NCI-H226 (cell line): ENCODE measurements at places on chromosomes 5 and 9.

DNA sequence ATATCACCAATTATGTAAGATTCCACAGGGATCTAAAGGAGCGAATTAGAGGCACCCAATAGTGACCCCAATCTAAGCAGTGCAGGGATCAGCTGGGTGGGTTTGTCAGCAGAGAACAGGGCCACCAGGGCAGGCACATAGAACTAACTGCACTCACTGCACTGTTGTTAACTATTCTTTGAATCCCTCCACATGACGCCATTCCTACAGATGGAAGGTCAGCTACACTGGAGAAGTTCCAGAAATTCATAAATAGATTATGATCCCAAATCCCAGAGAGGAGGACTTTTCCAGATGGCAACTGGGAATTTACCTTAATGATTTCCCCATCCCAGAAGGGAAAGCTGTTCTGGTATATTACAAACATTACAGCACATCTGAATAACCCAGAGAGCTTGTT lies 84.2 kb downstream of the THBS4 start:
- no peak for DNase-seq

GRCh38 chr5:43121913-43122484 lies 1.3 kb downstream of the ZNF131 start:
- DNase-seq: no peak

- DNase-seq: no peak
Measured at GRCh38 chr5:99866740-99867139, 668.4 kb upstream of the FAM174A start.

- DNase-seq: no peak
Measured at GRCh38 chr9:134658378-134658955, 16.9 kb downstream of the COL5A1 start.

- DNase-seq: no peak
Measured at GRCh38 chr5:8997542-8998070, 548.3 kb downstream of the SEMA5A start.

GRCh38 chr5:90251447-90251846 lies 158.1 kb downstream of the CETN3 start:
- no peak for DNase-seq

- DNase-seq: no peak
Measured at GRCh38 chr5:62790348-62790747, 211.7 kb downstream of the LRRC70 start.

DNA sequence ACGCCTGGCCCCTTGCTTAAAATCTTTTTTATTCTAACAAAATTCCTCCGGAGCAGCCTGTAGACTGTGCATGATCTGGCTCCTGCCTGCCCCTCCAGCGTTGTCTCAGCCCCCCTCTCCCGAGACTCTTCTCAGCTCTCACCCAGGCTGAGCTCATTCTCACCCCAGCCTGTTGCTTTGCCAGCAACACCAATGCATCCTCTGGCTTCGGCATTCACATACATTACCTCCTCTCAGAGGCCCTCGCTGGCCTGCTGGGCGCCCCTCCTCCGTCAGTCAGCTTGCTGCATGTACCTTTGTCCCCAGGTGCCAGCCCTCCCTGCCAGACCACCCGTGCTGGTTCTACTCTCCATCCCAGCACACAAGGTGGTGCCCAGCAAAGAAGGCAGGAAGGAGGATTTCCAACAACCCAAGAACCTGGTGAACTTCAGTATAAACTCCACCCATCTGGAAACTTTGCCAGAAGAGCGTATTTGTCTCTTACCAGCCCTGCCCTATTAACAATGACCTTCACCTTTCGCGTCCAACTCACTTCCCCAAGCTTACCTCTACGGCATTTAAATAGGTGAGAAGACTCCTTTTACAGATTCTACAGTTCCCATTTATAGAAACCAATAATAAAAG lies 35.0 kb downstream of the MYO10 start:
- no peak for DNase-seq

GRCh38 chr5:15001517-15001916 lies 129.9 kb upstream of the ANKH start:
- no peak for DNase-seq

GRCh38 chr9:72949244-72949582 lies 3.6 kb downstream of the ALDH1A1 start:
- no peak for DNase-seq

- no peak for DNase-seq
Measured at GRCh38 chr5:123486951-123487655, 24.9 kb upstream of the CSNK1G3 start.

DNA sequence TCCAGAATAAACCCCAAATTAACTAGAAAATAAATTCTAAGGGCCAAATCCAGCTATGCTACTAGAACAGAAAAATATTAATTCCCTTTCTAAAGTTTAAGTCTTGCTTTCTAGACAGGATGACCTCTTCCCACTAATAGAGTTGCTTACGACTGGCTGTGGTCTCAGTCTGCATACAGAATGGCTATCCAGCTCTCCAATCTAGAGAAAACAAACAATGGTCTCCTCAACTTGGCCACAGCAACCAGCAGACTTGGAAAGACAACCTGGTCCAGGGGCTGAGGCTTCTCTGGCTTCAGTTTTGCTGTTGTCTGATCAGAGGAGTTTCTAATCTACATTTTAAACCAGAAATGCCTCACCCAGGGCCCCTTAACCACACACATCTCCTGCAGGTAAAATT lies 28.9 kb downstream of the RASEF start:
- no peak for DNase-seq

DNA sequence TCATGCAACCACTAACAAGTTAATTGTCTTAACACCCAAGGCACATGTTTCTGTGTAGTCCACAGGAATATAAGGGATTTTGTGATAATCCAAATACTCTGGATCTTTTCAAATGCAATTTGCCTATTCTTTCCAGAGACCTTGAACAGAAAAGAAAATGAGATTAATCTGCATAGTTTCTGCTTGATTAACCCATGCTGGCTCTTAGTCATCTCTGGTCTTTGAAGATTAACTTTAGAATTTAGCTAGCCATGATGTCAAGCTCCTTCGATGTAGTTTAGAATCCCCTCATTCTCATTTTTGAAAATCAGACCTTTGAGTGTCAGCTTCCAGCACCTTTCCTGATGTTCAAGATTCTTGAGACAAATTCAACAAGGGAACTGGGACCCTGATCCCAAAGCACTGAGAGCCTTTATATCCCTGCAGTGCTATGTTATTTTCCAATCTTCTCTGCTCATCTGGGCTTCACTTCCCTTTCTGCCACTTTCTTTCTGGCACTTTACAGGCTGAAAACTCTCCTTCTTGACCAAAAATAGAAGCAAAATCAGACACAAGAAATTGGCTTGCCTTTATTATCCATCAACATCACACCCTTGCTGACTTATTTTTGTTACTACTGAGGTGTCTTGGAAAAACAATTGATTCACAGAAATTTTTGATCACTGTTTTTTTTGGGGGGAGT lies 155.5 kb downstream of the PALM2AKAP2 start:
- DNase-seq: no peak

DNA sequence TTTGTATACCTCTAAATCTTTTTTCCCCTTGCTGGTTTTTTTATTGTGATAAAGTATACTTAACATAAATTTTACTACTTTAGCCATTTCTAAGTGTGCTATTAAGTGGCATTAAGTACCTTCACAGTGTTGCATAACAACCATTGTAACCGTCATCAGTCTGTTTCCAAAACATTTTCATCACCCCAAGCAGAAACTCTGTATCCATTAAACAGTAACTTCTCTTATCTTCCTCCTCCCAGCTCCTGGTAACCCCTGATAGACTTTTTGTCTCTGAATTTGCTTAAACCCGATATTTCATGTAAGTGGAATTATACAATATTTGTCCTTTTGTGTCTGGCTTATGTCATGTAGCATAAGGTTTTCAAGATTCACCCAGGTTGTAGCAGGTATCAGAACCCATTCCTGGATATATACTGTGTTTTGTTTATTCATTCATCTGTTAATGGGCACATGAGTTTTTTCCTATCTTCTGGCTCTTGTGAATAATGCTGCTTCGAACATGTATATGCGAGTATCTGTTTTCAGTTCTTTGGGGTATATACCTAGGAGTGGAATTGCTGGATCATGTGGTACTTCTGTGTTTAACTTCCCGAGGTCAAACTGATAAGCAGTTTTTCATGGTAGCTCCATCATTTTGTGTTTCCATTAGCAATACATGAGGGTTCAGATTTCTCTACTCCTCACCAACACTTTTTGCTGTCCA lies 66.4 kb downstream of the EHMT1 start:
- DNase-seq: no peak

DNA sequence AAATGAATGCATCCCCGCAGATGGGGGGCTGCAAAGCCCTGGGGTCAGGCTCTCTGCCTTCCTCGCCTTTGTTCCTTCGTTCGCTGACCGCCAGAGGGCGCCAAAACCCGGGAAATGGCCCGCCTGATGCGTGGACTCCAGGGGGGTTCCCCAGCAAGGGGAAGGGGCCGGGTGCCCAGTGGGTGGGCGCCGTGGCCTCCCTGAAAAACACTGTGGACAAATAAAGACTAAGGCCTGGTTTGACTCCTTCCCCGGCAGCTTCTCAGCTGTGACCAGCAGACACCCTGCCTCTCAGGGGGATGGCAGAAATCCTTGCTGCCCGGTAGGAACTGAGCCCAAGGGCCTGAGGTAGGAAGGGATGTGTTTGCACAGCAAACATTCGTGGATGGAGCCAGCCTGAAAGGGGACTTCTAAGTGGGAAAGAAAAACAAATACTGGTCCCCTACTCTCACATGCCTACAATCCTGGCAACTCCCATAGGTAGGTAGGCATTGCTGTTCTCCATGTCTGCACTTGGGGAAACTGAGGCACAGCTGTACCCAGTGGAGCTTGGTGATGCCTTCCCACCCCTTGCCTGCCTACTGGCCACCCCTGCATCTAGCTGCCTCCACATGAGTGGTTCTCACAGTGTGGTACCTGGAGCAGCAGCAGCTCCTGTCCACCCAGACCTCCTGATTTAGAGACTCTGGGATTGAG lies 57.7 kb downstream of the DUSP1 start:
- DNase-seq: no peak

GRCh38 chr9:85430659-85431338 lies 311.0 kb downstream of the AGTPBP1 start:
- no peak for DNase-seq
